Cortex of kidney (tissue), 1 donor: ENCODE measurements at places on chromosomes 4 and X.

- no peak for DNase-seq
Measured at GRCh38 chr4:26780539-26780938, 80.1 kb upstream of the STIM2 start.

GRCh38 chr4:172124656-172125308, 311.6 kb downstream of the GALNTL6 start:
- DNase-seq = no peak

GRCh38 chr4:88854481-88854880, 156.9 kb upstream of the NAP1L5 start:
- DNase-seq = no peak

DNA sequence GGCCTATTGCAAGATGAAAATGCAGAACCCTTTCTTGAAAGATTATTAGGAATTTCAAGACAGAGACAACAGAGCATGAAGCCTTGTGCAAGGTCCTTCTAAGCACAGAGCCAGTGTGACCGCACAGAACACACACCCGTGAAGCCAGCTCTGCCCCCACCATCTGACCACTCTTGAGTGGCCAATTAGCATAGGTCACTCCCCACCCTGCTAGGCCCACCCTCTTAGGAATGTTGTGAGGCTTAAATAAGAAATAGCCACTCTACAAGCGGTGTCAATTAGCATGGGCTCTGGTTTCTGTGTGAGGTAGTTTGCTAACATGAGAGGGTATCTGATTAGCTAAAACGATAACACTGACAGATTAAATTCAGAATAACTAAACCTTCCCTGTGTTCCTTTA, 152.9 kb downstream of the PTTG2 start:
- DNase-seq = no peak

- DNase-seq = no peak
Measured at GRCh38 chrX:133783274-133783673, 202.1 kb downstream of the GPC3 start.

GRCh38 chr4:2482693-2483092, 13.8 kb downstream of the RNF4 start:
- no peak for DNase-seq

DNA sequence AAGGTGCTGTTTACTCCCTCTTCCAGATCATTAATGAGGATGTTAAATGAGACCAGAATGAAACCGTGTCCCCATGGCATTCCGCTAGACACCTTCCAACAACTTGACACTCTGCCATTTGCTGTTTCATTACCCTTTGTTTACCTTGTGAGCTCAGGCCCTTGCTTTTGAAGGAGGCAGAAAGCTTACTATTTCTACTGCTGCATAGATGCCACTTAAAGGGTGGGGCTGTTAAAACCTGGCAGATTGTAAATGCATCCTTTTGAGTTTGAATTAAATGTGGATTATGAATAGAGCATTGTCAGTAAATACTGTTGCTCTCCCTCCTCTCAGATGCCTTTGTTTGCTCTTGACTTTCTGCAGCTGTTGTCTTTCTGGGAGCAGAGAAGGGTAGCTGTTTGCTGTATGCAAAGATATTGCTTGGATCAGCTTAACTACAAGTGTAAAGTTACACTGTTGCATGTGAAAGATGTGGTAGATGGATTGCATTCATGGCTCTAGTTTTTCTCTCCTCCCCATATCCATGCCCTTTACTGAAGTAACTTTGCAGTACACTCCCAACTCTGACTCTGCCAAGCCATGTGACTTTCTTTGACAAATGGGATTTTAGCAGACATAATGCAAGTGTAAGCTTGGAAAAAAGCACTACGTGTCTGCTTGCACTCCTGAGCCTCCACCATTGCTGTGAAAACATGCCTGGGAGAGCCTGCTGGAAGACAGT, 75.0 kb upstream of the DHX15 start:
- DNase-seq = no peak

DNA sequence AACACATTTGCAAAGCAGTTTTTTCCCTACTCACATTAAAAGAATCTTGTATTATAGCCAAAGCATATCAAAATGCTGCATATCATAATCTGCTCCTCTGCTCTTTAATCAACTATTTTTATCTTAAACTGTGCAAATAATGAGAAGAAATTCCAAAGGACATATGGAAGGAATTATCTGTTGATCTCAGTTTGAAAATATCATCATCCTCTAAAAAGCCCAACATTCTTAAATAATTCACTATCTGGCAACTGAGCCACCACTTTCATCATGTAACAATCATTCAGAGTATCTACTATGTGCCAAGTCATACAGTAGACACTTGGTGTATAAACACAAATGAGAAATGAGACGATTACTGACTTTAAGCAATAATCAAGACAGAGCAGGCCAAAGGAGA, 63.0 kb downstream of the PRSS12 start:
- no peak for DNase-seq

DNA sequence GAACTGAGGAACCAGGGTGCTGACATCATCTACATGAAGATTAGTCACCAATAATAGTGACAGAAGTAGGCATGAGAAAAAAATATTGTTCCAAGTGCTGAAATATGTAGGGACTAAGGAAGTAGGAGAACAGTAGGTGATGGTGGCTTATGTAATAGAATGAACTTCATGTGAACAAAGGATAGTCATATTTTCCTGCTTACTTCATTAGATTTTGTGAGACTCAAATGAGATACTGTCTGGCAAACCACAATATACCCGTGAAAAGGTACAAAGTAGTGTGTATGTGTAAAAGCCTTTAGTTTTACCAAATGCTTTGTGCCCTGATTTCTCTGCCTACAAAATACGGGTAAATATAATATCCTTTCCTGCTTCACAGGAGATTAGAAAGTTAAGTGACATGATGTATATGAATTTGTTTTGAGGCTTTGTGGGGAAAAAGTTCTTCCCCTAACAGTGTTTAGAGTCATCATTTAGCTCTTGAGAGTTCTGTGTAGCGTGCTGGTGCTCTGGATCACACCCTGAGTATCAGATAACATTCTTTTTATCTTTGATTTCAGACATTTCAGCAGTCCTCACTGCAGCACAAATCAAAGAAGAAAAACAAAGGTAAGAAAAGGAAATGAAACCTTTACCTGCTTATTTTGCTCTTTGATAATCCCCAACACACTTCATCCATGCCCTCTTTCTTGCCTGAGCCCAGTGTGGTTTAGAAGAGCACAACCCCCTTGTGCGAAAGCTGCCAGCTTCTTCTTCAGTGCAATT, 67.9 kb downstream of the KLHL34 start:
- DNase-seq = no peak

DNA sequence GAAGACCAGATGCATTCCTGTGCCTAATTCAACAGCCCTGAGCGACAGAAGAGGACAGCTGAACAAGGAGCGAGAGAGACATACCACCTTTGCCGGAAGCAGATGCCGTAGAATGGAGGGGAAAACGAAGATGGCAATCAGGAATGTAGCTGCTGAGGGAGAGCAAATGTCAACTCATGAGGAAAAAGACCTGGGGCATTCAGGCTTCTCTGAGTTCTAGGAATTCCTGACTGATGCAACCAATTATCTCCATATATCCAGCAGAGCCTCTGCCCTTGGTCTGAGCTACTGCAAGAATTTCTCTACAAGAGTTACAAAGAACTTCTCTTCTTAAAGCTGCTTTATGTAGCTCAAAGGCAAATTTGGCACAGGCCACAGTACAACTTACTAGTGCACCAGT, 40.5 kb upstream of the INPP4B start:
- no peak for DNase-seq

DNA sequence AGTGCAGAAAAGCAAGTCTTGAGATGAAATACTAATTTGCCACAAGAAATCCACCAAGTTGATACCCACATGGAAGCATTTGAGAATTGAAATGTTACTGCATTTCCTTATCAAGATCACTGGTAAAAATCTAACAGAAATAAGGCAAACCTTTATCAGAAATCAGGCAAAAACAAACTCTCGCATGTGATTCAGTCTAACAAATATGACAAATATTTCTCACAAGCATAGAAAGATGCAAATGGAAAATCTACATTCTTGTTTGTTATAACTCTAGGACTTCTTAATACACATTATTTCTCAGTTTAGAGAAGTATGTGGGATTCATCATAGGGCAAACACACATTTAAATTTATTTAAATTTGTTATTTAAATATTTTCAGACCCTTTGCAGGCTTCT, 52.9 kb downstream of the TXK start:
- no peak for DNase-seq

DNA sequence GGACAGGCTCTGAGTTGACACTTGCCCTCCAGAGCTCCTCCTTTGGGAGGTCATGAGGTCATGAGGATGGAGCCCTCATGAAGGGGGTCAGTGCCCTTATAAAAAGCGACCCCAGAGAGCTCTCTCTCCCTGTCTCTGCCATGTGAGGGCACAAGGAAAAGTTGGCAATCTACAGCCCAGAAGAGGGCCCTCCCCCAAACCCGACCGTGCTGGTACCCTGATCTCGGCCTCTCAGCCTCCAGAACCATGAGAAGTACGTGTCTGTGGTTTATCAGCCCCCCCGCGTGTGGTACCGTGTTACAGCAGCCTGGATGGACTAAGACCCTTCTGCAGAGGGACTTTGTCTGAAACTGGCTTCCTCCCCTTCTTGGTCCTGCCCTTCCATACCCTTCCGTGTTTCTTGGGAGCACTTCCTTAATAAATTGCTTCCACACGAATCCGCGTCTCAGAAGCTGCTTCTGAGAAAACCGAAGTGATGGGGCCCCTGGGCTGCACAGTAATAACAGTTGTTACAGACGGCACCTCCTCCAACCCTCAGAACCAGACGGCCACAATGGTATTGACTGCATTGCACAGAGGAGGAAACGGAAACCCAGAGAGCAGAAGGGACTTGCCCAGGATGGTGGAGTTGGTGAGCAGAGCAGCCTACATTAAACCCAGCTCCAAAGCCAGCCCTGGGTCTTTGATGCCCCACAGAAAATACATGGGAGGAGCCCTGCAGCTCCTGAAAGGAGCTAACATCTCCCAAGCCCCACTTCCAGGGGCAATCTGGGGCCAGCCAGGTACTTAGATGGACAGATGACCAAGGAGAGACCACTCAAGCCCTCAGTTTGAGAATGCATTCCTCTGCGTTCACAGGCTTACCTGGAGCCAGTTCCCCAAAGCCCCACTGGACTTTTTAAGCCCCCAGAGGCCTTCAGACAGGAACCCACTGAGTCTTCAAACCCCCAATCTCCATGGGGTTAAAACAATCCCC, 242.7 kb downstream of the BCOR start:
- DNase-seq = no peak

DNA sequence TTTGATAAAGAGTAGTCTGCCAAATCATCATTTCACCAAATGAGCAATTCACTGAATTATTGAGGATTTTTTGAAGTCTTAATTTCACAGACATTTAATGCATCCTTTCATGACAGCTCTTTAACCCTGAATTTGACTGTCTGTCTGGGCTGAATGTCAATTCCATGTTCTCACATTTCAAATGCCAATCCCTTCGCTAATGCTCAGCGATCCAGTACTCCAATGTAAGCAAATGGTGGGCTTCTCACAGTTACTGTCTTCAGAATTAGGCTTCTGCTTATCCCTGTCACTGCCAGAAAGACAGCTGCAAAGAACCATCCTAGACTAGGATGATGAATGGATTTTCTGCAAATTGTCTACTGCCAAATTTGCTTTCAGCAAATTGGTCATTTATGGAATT, 36.2 kb upstream of the USP38 start:
- no peak for DNase-seq

DNA sequence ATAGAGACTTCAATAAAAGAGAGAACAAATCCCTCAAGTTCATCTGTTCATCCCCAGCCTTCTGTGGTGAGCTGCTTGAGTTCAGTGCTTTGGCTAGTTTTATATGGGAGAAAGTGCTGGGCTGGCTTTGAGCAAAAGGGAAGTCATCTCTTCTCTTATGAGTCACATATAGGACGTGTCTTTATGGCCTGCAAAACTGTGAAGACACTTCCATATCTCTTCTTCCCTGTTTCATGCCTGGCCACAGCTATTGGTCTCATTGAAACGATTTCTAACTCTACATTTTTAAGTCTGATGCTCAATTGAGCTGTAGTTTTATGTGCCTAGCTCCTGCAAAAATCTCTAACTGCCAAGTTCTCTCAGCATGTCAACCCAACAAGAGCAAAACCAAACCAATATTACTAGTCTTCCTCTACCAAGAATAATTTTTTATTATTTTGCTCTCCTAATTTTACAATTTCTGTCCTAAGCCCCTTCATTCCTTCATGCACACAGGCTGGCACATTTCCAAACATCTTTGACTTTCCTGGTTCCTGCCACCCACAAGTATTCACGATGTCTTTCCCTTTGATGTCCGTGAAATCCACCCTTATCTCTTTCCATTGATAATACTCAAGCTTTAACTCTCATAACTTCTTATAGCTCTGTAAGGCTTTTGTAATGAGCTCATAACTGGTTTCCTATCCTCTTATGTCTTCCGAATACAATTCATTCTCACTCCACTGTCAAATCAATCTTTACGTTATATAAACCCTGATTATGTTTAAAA, 165.3 kb downstream of the BTC start:
- no peak for DNase-seq

DNA sequence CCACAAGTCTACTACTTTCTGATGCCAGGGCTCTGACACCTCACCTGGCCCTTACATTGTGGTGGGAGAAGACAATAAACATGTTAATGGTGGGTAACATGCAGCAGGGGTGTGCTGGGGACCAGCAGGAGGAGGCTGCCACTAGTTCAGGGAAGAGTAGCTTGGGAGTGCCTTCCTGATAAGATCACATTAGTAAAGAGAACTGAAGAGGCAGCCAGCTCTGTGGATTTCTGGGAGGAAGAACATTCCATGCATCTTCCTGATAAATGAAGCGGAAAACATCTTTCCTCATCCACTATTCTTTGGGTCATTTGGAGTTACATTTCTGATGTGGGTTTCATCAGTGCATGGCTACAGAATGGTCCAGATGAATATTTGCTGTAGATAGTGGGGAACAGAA, 9.0 kb downstream of the RNF150 start:
- no peak for DNase-seq

DNA sequence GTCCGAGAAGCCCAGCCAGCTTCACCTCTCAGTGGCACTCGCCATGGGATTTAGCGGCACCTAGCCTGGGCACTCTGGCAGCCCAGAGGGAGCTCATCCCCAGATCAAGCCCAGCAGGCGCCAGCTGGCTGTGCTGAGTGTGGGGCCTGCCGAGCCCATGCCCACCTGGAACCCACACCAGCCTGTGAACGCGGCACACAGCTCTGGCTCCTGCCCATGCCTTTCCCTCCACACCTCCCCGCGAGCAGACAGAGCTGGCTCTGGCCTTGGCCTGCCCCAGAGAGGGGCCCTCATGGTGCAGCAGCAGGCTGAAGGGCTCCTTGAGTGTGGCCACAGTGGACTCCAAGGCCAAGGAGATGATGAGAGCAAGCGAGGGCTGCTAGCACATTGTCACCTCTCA, 38.0 kb upstream of the AADAT start:
- DNase-seq = no peak

DNA sequence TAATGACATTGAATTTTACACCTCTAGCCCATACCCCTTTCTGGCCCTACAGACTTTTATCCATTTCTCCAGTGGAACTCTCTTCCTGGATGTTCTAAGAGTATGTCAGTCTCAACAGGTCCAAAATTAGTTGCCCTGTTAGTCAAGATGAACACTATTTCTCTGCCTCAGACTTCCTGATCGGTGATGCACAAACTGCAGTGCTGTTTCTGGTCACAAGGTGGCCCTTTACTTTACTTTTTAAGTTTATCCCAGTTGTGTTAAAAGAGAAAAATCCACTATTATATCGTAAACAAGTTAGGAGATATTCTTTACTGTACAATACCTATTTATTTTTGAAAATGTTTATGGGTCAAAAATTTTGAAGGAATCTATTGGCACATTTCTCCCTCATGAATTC, 13.1 kb downstream of the TCEAL7 start:
- no peak for DNase-seq
